ENCODE measurements at places on chromosomes 13 and 19.

- DNase-seq, result no peak
Measured at GRCh38 chr19:38513762-38514167, 80.3 kb downstream of the RYR1 start.

DNA sequence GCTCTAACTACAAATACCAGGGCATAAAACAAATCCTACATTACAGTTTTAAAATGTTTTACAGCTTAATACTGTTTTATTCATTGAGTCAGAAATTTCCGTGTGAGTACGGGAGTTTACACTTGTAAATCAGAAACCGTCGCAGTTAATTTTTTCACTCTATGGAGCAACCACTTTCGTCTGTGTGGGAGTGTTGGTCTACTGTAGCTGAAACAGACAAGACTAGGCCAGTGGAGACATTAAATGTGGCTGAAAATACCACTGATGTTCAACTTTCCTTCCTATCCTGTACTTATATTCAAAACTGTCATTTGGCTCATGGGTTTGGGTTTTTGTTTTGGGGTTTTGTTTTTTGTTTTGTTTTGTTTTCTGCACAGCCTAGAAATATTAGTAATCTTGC lies 268.7 kb downstream of the DCT start:
- no peak for DNase-seq

DNA sequence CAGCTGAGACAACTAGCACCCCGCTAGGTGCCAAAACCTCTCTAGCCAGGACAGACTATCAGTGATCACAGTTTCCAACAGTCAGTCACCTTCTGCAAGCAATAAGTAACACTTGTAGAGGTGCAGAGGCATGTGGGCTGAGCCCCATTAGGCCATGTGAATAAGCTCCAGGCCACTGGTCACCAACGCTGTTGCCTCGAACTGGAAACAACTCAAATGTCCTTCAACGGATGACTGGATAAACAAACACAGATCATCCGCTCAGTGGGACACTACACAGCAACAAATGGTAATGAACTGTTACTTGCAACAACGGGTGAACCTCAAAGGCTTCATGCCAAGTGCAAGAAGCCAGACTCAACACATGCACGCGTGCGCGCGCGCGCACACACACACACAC lies 27.5 kb upstream of the TMEM160 start:
- no peak for DNase-seq

GRCh38 chr13:79287939-79288795 lies 117.9 kb downstream of the RBM26 start:
- DNase-seq, result no peak

- no peak for DNase-seq
Measured at GRCh38 chr19:3656073-3656746, 29.6 kb upstream of the CACTIN start.

All from GM12892 (cell line).